ENCODE measurements at places on chromosomes 16 and 17.
A peak's percentile ranks its signal among the peaks of the same experiment; 100 is the strongest.

DNA sequence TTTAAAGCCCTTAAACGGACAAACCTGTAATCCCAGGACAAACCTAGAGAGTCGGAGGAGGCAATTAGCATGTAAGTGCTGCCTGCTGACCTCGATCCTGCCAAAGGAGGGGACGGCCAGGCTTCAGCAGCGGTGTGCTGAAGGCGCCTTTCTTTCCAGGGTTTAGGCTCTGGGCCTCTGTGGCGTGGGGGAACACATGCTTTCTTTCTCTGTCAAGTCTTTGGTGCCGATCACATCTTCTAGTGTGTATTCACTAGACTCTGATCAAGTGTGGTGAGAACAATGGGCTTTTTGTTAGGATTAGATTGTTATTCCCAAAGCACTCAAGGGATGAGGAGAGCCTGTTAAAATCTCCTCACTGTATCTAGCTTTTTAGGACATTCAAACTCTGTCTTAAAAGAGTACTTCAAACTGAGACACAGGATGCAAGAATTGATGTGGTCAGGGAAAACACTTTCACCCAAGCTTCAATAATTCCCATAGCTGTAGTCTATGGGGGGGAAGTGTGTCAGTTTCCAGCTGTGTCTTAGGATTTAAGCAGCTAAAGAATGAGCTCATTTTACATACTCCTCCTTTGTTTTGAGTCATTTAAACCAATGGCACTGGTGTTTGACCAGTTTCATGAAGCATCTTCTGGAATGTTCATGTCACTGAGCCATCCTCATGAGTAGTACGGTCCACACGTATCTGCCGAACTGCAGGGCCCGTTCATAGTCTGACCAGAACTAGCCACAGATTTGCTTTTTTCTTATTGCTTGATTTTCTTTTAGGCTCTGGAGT, 51.2 kb downstream of the RPA1 start:
- DNase-seq = no peak

DNA sequence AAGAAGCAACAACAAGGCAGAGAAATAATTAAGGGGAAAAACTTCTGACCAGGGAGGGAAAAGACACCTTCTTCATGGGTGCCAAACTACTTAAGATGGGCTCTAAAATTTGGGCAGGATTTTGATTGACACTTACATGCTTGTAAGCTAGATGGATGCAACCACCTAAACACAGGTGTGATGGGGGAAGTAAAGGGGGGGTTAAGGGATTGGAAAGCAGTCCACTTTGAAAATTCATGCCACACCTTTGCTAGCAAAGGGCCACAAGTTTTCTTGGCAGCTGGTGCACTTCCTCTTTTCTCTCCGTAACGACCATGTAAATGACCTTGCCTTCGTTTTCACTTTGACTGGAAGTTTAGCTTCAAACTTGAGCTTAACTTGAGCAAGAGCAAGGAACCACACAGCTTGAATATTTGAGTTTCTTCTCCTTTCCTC, 14.3 kb upstream of the PRKAR1A start:
- peak; percentile 99 for DNase-seq

DNA sequence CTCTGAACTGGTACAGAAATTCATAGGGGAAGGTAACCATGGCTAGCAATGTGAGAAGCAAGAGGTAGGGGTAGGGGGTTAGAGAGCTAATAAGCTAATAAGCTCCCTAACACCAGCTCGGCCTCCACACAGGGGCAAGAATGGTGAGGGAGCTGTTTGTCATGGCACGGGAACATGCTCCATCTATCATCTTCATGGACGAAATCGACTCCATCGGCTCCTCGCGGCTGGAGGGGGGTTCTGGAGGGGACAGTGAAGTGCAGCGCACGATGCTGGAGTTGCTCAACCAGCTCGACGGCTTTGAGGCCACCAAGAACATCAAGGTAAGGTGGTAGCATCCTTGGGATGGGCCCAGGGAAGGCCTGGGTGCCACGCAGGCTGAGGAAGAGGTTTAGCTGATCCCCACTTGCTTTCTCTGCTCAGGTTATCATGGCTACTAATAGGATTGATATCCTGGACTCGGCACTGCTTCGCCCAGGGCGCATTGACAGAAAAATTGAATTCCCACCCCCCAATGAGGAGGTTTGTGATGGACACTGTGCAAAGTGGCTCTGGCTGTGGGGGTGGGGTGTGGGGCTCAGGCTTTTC, 3.5 kb upstream of the FTSJ3 start:
- DNase-seq = no peak

- no peak for DNase-seq
Observed at GRCh38 chr17:559551-560431, 154.8 kb downstream of the VPS53 start.

DNA sequence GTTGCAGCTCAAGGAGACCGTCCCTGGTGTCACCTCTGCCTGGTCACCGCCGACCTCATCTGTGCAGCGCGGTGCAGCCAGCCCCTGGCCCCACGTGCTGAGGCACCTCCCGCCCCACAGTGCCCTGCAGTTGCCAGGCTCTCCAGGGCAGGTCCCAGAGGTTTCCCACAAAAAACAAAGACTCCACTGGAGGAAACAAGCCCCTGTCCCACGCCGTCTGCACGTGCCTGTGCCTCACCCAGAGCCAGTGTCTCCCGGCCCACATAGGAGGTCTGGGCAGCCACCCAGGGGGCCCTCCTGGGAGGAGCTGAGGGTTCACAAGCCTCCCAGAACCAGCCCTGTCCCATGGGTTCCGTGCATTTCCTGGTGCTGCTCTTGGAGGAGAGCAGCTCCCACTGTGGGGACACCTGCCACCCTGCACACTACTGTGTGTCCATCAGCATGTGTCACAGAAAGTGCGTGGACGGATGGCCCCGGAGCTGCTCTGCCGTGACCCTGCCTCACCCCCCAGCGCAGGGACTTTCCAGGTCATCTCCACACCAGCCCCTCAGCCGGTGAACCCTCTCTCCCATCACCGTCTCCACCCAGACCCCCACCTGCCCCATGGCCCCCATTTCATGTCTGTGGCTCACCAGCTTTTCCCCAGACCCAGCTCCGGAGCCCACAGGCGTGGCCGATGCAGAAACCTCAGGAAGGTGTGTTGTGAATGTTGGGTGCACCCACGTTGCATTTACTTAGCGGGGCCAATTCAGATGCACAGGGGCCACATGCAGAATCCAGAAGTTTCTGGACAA, 17.0 kb upstream of the CDH15 start:
- peak; percentile 20 for DNase-seq

DNA sequence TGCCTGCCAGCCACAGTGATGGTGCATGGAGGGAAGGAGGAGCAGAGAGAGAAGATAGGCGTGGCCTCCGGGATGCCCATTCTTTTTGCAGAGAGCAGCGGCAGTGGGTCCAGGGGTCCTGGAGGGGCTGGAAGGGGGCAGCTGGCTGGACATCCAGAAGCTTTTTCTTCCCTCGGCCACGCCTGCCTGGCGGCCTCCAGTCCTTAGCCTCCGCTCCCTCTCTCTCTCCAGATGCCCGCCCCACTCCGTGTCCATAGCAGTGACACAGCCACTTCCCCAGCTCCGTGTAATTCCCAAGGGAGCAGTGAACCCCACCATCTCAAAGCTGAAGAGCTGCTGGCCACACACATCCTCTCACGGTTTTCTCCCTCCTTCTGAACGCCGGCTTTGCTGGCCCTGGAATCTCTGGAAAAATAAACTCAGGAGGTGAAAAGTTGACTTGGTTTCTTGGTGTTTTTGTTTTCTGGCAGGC, 26.3 kb upstream of the CDC42EP4 start:
- no peak for DNase-seq

- peak; percentile 85 for DNase-seq
Observed at GRCh38 chr17:8125154-8125946, 1.4 kb upstream of the HES7 start.

DNA sequence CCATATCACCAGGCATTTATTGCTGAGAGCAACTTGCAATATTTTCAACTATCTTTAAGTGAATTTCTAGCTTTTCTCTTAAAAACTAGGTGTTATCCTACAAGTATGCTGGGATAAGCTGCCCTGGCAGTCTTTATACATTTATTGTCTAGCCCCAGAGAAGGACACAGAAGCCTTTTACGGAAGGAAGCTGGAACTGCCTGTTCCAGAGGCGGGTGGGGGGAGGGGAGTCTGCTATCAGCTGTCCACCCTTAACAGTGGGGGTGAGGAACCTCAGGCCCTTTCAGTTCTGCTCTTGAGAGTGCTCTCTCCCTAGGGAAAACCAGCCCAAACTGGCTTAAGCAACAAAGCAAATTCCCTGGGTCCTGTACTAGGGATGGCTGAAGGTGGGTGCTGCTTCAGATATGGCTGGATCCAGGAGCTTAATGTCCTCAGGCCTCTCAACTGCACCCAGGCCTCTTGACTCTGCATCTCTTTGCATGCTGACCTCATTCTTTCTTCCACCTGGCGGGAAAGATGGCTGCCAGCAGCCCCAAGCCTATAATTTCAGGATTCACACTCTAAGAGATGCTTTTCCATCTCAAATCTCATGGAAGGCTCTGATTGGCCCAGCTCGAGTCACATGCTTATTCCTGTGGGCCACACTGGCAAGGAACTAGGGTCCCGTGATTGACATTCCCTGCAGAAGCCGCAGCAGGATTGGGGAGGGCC, 16.6 kb downstream of the NAGPA start:
- DNase-seq = no peak

- DNase-seq = no peak
Observed at GRCh38 chr16:59864981-59865666, 1131.0 kb upstream of the GOT2 start.

DNA sequence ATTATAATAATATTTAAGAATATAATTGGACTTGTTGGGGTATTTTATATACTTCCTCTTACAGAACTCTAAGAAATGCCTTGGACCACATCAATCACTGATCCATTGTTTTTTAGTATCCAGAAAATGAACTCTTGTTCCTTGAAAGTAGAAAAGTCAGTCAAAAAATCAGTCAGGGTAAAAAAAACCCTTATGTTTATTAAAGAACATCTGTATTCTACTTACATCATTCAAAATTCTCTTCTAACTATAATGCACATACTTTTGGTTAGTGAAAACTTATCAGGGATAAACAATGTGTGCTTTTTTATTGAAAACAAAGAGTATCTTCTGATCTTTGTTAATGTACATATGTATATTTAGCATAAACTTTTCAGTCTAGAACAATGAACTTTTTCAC, 23.5 kb upstream of the CDR2 start:
- DNase-seq = no peak

DNA sequence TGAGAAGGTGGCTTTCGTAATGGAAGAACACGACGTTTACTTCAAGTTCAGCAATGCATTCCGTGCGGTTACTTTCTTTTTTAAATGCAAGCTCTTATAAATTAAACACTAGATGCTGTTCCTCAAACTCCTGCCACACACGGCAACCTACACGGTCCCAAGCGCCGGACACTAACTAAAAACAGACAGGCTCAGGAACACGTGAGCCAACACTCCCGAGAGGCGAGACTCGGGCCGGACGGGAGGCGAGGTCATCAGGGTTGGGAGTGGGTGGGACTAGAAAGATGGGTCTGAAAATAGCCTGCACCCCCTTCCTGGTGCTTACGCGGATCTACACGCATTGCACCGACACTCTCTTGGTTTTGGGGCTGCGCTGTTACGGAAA, 6.4 kb downstream of the CLCN7 start:
- DNase-seq = no peak

GRCh38 chr17:82339634-82340580, 6.3 kb upstream of the SECTM1 start:
- DNase-seq = no peak

Data from OCI-LY7 (cell line).